ENCODE measurements at places on chromosomes 1 and 21.

DNA sequence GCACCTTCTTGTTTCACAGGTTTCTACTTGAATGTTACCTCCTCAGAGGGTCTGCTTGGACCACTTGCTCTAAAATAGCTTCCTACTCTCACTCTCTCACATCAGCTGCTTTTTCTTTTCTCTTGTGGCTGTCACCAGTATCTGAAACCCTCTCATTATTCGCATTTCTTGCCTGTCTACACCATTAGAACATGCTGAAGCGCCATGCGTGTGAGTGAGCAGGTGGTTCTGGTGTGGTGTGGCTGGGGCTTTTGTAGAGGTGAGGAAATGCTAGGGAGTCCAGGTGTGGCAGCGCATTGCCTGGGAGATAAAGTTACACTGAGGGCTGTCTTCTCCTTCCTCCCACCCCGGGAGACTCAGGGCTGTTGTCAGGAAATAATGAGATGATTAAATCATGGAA, 4.1 kb downstream of the ZNF362 start:
- no peak for DNase-seq

DNA sequence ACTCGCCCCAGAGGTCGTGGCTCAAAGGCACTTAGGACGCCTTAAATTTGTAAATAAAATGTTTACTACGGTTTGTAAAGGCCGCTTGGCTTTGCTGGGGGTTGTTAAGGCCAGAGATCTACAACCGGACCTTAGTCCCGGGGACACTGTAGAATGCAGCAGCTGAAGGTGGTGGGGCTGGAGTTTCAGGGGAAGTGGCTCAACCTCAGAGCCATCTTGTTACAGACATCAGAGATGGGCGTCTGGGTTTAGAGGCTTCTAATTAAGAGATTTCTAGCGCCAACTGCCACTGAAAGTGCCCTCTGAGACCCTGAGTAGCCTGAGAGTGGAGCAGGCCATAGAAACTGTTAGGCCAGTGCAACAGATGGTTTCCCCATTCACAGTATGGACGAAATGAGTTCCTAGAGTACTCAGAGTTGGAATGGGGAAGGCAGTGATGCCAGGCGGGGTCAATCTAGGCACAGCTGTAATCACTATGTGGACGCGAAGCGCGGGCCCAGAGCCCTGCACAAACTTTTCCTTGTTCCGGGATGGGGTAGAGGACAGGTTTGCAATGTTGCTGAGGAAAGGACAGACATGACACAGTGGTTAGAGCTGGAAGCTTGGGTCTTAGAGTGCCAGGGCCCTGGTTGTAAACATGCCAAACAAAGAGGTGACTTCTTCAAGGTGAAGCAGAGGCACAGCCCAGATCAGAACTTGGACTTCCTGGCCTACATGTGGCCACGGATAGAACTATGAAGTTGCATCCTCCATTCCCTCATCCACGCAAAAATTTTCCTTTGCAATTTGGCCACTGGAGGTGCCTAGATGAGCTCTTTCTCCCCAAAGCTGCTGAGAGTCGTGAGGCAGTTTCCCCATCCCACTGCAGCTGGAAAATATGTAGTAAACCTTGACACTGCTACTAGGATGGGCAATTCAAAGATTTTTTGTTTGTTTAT, 6.0 kb downstream of the HLX start:
- DNase-seq = no peak

DNA sequence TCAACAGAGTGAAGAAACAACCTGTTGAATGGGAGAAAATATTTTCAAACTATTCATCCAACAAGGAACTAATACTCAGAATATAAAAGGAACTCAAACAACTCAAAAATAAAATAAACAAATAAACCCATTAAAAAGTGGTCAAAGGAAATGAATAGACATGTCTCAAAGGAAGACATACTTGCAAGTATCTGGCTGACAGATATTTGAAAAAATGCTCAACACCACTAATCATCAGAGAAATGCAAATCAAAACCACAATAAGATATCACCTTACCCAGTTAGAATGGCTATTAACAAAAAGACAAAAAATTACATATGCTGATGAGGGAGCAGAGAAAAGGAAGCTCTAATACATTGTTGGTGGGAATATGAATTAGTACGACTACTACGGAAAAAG, 38.2 kb downstream of the TNFSF4 start:
- no peak for DNase-seq

DNA sequence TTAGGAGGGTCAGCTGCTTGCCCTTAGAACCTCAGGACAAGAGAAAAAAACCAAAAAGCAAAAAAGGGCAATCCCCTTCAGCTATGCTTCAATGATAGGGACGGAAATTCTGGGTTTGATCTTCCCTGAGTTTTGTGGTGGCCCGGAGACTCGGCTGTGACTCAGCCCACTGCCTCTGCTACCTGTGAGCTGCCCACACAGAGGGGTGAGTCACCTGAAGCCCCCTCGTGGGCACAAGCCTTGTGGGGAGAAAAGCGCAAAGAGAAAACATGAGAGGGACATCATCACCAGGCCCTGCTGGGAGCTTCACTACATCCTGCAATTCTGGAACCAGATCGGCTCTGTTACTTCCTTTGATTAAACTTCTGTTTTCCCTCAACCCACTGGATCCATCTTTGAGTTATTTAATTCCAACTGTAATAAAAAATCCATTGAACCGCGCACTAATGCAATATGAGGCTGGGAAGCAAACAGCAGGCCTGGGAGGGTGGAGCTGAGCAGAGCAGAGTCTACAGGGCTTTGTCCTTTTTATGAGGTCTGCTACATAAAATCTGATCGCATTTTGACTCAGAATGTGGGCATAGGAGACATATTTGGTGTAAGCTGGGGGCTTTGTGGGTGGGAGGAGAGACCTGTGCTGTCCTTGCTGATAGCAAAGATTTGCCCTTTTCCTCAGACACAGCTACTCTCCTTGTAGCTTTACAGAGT, 58.7 kb upstream of the STUM start:
- DNase-seq = no peak

DNA sequence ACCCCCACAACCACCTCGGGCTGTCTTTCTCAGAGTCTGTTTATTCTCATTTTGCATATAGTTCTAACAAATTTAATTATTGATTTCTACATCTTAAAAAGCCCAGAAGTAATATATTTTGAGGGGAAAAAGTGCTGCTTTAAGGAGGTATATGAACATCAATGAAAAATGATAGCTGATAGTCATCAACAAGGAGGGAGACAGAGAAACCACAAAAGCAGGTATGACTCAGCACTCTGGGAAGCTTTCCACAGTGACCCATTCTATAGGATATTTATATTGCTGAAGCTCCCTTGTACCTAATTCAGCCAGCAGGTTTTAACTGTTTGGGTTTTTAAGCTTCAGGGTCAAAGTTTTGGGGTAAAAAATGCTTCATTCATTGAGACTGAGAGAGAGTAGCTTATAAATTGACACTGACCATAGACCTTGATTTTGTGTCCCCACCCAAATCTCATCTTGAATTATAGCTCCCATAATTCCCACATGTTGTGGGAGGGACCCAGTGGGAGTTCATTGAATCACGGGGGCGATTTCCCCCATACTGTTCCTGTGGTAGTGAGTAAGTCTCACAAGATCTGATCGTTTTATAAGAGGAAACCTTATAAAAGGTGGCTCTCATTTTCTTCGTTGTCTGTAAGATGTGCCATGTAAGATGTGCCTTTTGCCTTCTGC, 27.4 kb downstream of the VANGL1 start:
- DNase-seq = no peak

All from stimulated activated CD8-positive, alpha-beta memory T cell treated with anti-CD3 and anti-CD28 coated beads, Interleukin-15, amount 100 ng/mL, for 1 hour (primary cell).